ENCODE measurements at places on chromosomes 2 and 18. TPM values are rescaled to one million over a fixed set of nuclear protein-coding genes. Genes with fewer than 3 reads are reported as not detected.

Gene ABHD3
- total RNA-seq: 13.8 TPM

Gene CIB4
- not detected for total RNA-seq

GRCh38 chr18:22933966-22934423 is 867 bp downstream of the RBBP8 start:
- DNase-seq: no peak

GRCh38 chr2:84477886-84478285 is 18.8 kb upstream of the SUCLG1 start:
- DNase-seq: no peak

GRCh38 chr2:112910219-112910618 is 746 bp upstream of the IL37 start:
- DNase-seq: no peak

DNA sequence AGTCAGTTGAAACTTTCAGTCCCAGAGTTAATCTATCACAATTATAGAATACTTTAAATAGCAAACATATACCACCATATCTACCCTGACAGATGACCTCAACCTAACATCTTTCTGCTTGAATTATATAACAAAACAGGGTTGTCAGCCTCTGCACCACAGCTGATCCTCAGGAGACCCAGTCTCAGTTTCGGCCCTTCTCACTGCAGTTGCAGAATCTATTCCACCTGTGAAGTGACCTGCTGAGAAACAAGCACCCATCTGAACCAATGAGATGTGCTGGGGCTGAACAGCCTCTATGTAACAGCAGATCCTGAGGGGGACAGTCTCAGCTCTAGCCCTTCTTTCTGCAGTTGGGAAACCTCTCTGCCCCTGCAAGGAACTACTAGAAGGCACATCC is 567.6 kb downstream of the KCNJ3 start:
- no peak for DNase-seq

DNA sequence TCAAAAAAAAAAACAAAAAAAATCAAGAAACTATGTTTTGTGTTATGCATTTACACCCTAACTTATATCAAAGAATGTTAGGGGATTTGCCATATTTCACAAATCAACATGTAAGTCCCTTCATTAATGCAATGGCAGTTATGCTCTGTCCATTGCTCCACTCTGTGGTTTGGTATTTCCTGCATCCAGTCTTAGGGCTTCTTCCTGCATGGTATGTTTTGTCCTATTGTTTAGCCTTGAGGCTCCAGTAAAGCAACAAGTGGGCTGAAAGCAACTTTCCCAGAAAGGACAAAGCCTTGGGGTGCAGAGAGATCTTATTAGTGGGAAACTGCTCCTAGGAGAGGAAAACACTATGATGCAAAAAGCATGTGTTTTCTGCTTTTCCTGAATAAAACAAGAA is 474.1 kb downstream of the IRS1 start:
- no peak for DNase-seq

- no peak for DNase-seq
These were observed 35.2 kb downstream of the E2F6 start for GRCh38 chr2:11430729-11431128.
